Immature natural killer cell (primary cell): ENCODE measurements at places on chromosomes 7 and 10.

DNA sequence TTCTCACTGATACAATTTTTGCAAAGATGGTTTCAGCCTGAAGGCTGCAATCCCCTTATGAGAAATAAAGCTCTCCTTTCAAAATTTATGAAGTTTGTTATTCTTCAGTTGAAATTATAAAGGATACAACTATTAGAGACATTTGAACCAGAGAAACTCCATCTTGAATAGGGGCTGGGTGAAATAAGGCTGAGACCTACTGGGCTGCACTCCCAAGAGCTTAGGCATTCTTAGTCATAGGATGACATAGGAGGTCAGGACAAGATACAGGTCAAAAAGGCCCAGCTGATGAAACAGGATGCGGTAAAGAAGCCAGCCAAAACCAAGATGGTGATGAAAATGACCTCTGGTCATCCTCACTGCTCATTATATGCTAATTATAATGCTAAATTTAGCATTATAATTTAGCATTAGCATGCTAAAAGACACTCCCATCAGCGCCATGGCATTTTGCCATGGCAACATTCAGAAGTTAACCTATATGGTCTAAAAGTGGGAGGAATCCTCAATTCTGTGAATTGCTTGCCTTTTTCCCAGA lies 22.4 kb upstream of the IFIT1B start:
- no peaks in the 10 kb centered on the region for H3K36me3 ChIP-seq
- DNase-seq: no peak
- H3K27ac ChIP-seq: no peak overlapping the region
- H3K27me3 ChIP-seq: peaks cover 7% of the 10 kb centered on the region
- H3K4me3 ChIP-seq: no peak overlapping the region

DNA sequence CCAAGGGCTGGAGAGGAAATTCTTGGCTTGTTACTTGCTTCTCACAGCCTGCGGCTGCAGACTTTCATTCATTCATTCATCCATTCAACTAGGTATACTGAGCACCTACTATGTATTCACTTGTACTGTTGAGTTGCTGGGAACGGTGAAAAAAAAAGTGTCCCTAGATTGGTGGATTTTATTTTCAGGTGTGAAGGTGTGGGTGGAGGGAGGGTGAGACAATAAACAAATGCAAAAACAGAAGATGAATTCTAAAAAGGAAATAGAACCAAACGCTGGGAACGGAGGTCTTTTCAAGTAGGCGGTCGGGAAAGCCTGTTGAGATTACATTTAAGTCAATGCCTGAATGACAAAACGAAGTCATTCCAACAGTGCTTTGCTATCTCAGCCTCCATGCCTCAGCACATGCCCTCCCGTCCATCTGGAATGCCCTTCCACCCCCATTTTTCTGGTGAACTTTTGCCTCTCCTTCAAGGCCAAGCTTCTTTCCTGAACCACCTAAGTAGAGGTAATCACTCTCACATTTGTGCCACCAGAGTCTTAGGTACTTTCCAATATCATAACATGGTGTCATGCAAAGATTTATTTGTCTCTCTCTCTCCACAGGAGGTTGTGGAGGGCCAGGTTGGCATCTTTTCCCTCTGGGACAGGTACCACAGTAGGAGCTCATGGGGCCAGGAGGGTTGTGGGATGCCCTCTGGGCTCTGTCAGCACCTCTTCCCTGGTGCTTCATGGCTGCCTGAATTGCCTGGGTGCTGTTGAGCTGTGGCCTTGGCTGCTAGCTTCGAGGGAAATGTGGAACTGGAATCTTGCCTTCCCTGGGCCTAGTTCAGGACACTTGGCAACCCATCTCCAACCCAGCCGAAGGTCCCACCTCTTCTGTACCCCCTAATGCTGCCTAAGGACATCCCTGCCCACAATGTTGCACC lies 5.5 kb downstream of the NKX2-3 start:
- no peaks in the 10 kb centered on the region for H3K36me3 ChIP-seq
- H3K4me1 ChIP-seq: peaks cover 17% of the 10 kb centered on the region
- H3K4me3 ChIP-seq: no peak overlapping the region
- no peak overlapping the region for H3K27ac ChIP-seq
- DNase-seq: no peak

GRCh38 chr10:100808876-100809275 lies 63.5 kb downstream of the PAX2 start:
- DNase-seq: no peak
- peaks cover 14% of the 10 kb centered on the region for H3K27me3 ChIP-seq
- no peaks in the 10 kb centered on the region for H3K4me1 ChIP-seq
- no peak overlapping the region for H3K27ac ChIP-seq

DNA sequence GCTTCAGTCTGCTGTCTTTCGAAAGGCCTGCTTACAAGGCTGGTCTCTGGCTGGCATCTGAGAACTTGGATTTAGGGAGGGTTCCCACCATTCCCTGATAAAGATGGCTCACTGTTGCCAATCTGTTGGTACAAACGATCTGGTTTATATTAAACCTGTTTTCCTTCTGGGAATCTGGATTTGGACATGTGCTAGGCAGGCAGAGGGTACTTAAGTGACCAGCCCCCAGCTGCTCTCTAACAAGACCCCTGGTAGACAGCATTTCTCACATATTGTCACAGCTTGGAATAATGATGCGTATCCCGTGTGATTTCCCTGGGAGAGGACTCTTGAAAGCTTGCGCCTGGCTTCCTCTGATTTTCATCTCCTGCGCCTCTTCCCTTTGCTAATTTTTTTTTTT lies 21.6 kb downstream of the YWHAG start:
- no peak for DNase-seq
- no peaks in the 10 kb centered on the region for H3K27me3 ChIP-seq
- H3K27ac ChIP-seq: no peak overlapping the region
- no peak overlapping the region for H3K4me3 ChIP-seq
- H3K36me3 ChIP-seq: no peaks in the 10 kb centered on the region
- peaks cover 55% of the 10 kb centered on the region for H3K4me1 ChIP-seq
